Activated gamma-delta T cell treated with Interleukin-2 at 50 U/mL for 16 hours (primary cell): ENCODE measurements at places on chromosomes 7 and 10.
A peak's percentile ranks its signal among the peaks of the same experiment; 100 is the strongest.

GRCh38 chr10:74289951-74290350 lies 138.9 kb downstream of the ADK start:
- no peak for DNase-seq

DNA sequence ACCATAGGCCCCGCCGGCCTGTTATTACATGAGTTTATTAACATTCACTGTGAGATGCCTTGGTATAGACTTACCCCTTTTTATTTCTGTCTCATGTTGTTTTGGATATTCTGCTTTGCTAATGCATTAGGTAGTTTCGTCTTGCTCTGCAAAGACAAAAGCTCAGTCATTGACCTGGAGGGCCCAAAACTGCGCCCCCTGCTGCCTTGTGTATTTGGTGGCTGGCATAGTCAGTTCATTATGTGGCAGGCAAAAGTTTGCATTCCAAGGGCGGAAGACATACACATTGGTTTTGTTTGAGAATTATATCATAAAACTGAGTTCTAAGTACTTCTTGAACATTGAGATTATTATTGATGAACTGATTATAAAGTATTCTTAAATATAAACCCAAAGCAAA lies 372.5 kb downstream of the SDK1 start:
- peak; percentile 33 for DNase-seq

DNA sequence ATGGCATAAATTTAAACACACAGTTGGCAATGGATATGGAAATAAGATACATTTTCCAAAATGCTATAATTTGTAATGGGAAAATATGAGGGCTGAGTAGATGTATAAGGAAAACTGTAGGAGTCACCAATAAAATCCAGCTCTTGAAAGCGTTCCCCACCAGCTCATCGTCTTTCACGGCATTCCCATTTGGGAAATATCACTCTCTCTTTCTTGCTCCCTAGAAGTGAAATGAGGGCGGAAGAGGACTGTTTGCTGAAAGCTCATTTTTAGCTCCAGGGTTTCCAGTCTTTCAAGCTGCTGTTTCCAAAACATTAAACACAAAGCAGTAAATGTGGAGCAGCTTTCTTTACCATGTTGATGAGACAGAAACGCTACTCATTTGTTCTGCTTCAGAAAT lies 104.6 kb upstream of the SFMBT2 start:
- no peak for DNase-seq

- no peak for DNase-seq
These were observed 303.7 kb downstream of the BMPER start for GRCh38 chr7:34208878-34209621.

DNA sequence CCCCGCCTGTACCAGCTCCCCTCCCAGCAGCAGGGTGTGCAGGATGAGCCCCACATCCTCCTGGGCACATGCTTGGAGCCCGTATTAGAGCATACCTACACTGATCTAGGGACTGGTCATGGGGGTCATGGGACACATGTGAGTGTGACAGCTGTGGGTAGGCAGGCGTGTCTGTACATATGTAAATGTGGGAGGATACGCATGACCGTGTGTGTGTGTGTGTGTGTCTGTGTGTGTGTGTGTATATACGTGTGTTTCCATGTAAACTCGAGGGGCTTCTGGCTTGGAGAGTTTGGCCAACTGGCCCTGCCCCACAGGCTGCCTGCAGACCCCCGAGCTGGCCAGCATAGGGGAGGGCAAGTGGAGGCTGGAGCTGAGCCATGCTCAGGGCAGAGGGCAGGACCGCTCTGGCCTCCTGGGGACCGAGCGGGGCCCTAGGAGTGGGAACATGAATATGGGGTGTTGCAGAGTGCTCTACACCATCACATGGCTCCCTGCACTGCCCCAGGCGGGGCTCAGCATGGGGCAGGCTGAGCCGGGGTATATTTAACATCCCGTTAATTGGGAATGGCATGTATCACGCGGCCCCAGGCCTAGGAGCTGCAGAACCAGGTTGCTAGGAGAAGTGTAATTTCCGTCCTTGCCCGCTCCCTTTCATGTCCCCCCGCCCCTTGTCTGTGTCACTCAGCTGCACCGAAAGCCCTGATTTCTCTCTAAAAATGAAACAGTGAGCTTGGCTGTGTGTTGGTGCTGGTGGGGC lies 152.7 kb upstream of the PCBD1 start:
- DNase-seq = no peak

DNA sequence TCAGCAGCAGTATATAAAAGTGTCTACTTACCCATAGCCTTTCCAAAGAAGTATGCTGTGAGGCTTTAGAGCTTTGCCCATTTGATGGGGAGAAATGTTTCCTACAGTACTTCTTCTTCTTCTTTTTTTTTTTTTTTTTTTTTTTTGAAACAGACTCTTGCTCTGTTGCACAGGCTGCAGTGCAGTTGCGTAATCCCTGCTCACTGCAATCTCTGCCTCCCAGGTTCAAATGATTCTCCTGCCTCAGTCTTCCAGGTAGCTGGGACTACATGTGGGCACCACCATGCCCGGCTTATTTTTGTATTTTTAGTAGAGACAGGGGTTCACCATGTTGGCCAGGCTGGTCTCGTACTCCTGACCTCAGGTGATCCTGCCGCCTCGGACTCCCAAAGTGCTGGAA lies 101.7 kb upstream of the TMEM26 start:
- no peak for DNase-seq
